ENCODE measurements at places on chromosomes 1 and 21. TPM values are rescaled to one million over a fixed set of nuclear protein-coding genes. Genes with fewer than 3 reads are reported as not detected.

Gene IL12RB2
- 1.2 TPM for total RNA-seq

- no peaks in the 10 kb centered on the region for H3K36me3 ChIP-seq
- DNase-seq: no peak
- H3K4me3 ChIP-seq: no peak overlapping the region
- H3K27ac ChIP-seq: no peak overlapping the region
- peaks cover 15% of the 10 kb centered on the region for H3K4me1 ChIP-seq
- H3K27me3 ChIP-seq: peaks cover 1% of the 10 kb centered on the region
These were observed 5.7 kb downstream of the IL23R start for GRCh38 chr1:67171978-67172377.

DNA sequence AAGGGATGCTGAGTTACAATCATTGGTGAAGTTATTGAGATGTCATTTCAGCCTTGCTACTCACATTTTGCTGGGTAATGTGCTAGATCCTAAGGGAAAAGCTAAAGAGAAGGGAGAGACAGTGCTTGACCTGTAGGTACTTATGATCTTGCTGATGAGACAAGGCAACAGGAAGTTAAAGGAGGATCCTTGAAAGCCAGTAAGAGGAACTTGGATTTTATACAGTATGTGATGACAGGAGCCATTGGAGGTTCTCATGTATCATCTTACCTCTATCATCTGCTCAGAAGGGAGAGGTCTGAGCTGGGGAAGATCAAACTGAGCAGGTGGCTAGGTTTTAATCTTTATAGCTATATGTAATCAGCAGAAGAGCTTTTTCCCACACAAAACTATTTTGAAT, 6.3 kb downstream of the APOBEC4 start:
- DNase-seq: no peak
- H3K27me3 ChIP-seq: no peaks in the 10 kb centered on the region
- H3K27ac ChIP-seq: no peak overlapping the region
- H3K36me3 ChIP-seq: no peaks in the 10 kb centered on the region

DNA sequence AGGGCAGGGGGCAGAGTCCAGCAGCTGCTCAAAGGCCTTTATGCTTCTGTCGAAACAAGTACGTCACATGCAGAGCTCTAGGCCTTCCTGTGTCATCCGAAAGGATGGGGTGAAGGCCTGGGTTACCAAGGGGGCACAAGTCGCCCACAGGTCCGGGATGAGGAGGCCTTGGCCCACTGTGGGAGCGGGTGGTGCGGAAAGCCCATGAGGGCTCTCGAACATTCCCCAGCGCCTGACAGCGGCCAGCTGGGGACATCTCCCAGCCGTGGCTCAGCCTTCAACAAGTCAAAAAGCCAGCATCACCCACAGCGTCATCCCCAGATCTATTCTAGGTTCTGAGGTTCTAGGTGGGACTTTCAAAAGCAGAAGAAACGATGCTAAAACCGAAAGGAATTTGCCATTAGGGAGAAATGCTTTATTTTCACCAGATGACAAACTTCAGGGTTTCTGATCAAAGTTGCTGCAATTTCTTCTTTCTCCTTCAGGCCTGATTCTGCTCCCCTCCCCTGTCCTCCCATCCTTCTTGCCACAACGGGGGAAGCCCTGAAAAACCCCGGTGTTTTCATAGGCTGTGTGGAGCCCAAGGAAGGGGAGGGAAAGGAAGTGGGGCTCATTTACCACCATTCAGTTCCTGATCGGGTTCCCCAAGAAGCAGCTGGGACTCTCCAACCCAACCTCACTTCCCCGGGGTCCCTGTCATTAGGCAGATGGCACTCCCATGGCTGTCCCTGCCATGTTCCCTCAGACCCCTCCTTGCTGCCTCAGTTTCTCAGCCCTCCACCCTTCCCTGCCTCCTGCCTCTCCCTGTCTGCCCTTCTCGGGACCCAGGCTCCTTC, 17.6 kb downstream of the GPR137B start:
- no peak overlapping the region for H3K4me3 ChIP-seq
- H3K27ac ChIP-seq: no peak overlapping the region
- peaks cover 33% of the 10 kb centered on the region for H3K4me1 ChIP-seq
- DNase-seq: peak; percentile 54
- no peaks in the 10 kb centered on the region for H3K27me3 ChIP-seq

- no peak overlapping the region for H3K4me3 ChIP-seq
- no peak overlapping the region for H3K27ac ChIP-seq
- no peaks in the 10 kb centered on the region for H3K36me3 ChIP-seq
- DNase-seq: no peak
These were observed 6.1 kb downstream of the KIF26B start for GRCh38 chr1:245160741-245161400.

DNA sequence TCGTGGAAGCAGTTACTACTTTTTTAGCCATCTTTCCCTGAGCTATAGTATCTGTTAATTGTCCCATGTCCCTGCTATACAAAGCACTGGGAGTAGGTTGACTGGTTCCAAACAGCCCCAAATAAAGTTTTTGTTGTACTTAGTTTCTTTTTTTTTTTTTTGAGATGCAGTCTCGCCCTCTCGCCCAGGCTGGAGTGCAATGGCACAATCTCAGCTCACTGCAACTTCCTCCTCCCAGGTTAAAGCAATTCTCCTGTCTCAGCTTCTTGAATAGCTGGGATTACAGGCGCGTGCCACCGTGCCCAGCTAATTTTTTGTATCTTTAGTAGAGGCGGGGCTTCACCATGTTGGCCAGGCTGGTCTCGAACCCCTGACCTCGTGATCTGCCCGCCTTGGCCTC, 3.3 kb downstream of the NCSTN start:
- no peak overlapping the region for H3K4me3 ChIP-seq
- H3K27ac ChIP-seq: no peak overlapping the region
- no peaks in the 10 kb centered on the region for H3K27me3 ChIP-seq

GRCh38 chr1:15958793-15959192, 17.1 kb downstream of the ZBTB17 start:
- peaks cover 29% of the 10 kb centered on the region for H3K36me3 ChIP-seq
- peaks cover 32% of the 10 kb centered on the region for H3K4me1 ChIP-seq
- H3K27ac ChIP-seq: no peak overlapping the region
- no peak for DNase-seq

- no peak for DNase-seq
- no peaks in the 10 kb centered on the region for H3K4me1 ChIP-seq
- H3K36me3 ChIP-seq: no peaks in the 10 kb centered on the region
- peaks cover 4% of the 10 kb centered on the region for H3K27me3 ChIP-seq
- no peak overlapping the region for H3K4me3 ChIP-seq
These were observed 25.1 kb upstream of the HTR1D start for GRCh38 chr1:23242414-23242813.

GRCh38 chr1:155136748-155137147, 1.1 kb downstream of the SLC50A1 start:
- H3K27me3 ChIP-seq: no peaks in the 10 kb centered on the region
- peak overlapping the region; percentile 97 for H3K4me3 ChIP-seq
- no peak for DNase-seq
- H3K4me1 ChIP-seq: peaks cover 49% of the 10 kb centered on the region
- peak overlapping the region; percentile 60 for H3K27ac ChIP-seq

Measured in CD4-positive, alpha-beta T cell (primary cell).